ENCODE measurements at places on chromosomes 7 and 10. TPM values are rescaled to one million over a fixed set of nuclear protein-coding genes. Genes with fewer than 3 reads are reported as not detected.
A peak's percentile ranks its signal among the peaks of the same experiment; 100 is the strongest.

The VAX1 gene
- not detected for total RNA-seq

DNA sequence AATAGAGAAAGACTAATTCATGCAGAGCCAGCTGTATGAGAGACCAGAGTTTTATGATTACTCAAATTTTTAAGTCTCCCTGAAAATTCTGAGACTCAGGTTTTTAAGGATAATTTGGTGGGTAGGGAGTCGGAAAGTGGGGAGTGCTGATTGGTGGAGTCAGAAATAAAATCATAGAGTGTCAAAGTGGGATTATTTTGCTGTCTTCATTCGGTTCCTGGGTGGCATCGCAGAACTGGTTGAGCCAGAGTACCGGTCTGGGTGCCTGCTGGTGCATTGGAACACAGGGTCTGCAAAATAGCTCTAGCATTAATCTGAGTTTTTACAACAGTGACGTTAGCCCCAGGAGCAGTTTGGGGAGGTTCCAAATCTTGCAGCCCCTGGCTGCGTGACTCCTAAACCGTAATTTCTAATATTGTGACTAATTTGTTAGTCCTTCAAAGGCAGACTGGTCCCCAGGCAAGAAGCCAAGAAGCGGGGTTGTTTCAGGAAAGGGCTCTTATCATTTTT is 32.4 kb downstream of the GPRIN2 start:
- DNase-seq, result no peak
- no peak overlapping the region for H3K27ac ChIP-seq
- no peaks in the 10 kb centered on the region for H3K27me3 ChIP-seq
- no peak overlapping the region for H3K4me3 ChIP-seq
- H3K4me1 ChIP-seq, result no peaks in the 10 kb centered on the region

DNA sequence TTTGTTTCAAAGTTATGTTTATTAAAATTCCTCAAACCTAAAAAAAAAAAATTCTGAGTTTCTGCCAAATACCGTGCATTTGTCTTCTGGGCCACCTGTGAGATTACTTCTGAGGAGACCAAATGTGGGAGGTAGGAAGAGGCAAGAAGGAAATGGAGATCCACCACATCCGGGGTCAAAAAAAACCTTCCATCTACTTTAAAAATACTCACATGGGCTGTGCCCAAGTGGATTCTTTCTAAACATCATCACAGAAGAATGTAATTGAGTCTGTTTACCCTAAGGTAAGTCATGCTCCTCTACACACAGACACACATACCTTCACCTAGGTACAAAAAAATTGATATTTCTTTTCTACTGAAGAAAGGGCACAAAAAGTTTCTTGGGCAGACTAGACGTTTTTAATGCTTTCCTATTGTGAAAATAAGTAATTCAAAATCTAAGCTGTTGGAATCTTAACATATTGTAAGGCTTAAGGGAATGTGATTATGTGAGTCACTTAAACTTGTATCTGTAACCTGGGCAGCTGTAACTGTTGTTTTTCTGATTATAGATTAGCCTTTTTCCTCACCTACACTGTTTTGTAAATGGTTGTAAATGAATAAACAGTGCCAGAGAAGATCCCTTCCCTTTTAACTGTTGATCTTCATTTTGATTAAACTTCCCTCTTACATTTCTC is 19.1 kb upstream of the SPOCK2 start:
- H3K4me1 ChIP-seq, result no peaks in the 10 kb centered on the region
- H3K36me3 ChIP-seq, result peaks cover 3% of the 10 kb centered on the region
- H3K27me3 ChIP-seq, result no peaks in the 10 kb centered on the region
- DNase-seq, result no peak

- H3K36me3 ChIP-seq, result no peaks in the 10 kb centered on the region
- no peak for DNase-seq
- H3K27ac ChIP-seq, result no peak overlapping the region
- H3K4me3 ChIP-seq, result no peak overlapping the region
Measured at GRCh38 chr10:8726084-8726778, 671.7 kb downstream of the GATA3 start.

- no peak for DNase-seq
- H3K27me3 ChIP-seq, result no peaks in the 10 kb centered on the region
- H3K27ac ChIP-seq, result no peak overlapping the region
- no peaks in the 10 kb centered on the region for H3K36me3 ChIP-seq
- H3K4me3 ChIP-seq, result no peak overlapping the region
Measured at GRCh38 chr10:34585422-34586112, 229.5 kb downstream of the PARD3 start.

DNA sequence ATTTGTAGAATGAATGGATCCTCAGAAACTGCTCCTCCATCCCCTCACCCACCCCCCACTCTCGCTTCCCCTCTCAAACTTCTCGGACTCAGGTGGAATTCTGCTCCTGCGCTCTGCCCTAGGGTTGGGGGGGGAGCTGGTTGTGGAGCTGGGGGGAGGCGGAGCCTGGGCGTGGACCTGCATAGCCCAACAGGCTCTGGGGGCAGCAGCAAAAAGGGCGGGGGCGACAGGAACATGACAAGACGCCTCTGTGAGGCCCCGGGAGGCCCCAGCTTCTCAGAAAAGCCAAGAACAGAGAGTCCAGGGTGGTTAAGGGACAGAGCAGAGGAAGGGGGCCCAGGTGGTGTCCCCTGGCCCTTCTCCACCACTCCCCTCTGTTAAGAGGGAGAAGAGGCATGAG is 3.5 kb downstream of the TSC22D4 start:
- peaks cover 8% of the 10 kb centered on the region for H3K36me3 ChIP-seq
- no peak overlapping the region for H3K27ac ChIP-seq
- H3K4me3 ChIP-seq, result no peak overlapping the region
- DNase-seq, result peak; percentile 81

The PHKG1 gene
- 1.0 TPM for total RNA-seq

DNA sequence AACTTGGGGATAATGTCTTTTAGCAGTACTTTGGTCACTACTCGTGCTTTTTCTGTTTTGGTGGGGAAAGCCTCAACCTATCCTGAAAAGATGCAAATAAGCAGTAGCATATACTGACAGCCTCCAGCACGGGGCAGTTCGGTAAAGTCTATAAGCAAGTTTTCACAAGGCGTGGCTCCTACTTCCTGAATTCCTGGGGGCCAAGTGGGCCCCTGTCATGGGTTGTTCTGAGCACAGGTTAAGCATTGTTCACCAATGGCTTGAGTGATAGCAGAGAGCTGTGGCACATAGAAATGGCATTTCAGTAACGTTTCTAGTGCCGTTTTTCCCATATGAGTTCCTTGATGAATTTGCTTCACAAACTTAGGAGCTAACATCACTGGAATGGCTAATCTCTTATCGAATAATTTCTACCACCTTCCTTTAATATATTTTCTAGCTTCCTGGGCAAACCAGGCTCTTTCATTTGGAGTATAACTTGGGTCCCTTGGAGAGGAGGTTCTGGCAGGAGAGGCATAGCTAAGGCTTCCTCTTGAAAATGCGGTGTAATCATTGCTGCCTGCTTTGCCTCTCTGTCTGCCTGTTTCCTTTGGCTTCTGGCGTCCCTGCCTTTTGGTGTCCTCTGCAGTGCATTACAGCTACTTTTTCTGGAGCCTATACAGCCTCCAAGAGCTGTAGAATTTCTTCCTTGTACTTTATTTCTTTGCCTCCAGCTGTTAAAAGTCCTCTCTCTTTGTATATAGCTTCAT is 11.7 kb upstream of the ZNF239 start:
- H3K27me3 ChIP-seq, result no peaks in the 10 kb centered on the region
- no peak overlapping the region for H3K4me3 ChIP-seq
- no peaks in the 10 kb centered on the region for H3K4me1 ChIP-seq
- H3K27ac ChIP-seq, result no peak overlapping the region
- H3K36me3 ChIP-seq, result no peaks in the 10 kb centered on the region
